ENCODE measurements at places on chromosomes 5 and 9.

GRCh38 chr9:81534138-81534875 lies 155.0 kb downstream of the TLE1 start:
- DNase-seq, result no peak

DNA sequence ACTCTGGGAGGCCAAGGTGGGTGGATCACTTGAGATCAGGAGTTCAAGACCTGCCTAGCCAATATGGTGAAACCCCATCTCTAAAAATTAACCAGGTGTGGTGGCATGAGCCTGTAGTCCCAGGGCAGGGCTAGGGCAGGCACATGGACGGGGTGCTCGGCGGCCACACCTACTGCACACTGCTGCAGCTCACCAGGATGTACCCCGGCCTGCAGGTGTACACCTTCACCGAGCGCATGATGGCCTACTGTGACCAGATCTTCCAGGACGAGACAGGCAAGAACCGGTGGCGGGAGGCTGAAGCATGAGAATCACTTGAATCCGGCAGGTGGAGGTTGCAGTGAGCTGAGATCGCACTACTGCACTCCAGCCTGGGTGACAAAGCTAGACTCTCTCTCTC lies 3.2 kb downstream of the ST6GALNAC4 start:
- DNase-seq, result no peak

- DNase-seq, result no peak
These were observed 374.6 kb downstream of the SPATA31D1 start for GRCh38 chr9:82363198-82363597.

DNA sequence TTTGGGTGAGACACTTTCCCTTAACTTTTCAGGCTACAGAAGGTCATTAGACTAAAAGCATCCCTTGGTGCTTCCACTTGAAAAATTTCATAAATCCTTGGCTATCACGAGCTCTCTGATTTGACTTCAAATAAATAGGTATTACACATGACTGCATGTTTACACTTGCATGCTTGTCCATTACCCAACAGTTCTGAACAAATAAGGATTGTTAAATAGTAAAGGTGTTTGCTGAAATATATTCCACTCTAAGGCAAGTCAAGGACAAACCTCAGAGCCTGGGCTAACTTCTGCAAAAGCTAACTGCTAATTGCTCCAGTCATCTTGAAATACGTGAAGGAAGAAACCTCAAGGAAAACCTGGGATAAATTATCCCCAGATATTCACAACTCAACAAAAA lies 14.5 kb downstream of the FBXW2 start:
- no peak for DNase-seq

- no peak for DNase-seq
These were observed 3.9 kb downstream of the CSNK1G3 start for GRCh38 chr5:123515904-123516303.

- DNase-seq, result no peak
These were observed 119.6 kb downstream of the SEMA6A start for GRCh38 chr5:116455061-116455460.

- no peak for DNase-seq
These were observed 4.0 kb downstream of the TUT7 start for GRCh38 chr9:86350006-86350760.

- peak; percentile 91 for DNase-seq
These were observed 350.4 kb downstream of the PDE4D start for GRCh38 chr5:59542851-59543820.

- no peak for DNase-seq
These were observed at the start of gene PROP1 for GRCh38 chr5:177995691-177996595. TSS of gene PROP1 (minus strand) at chr5:177996242. CDS start at chr5:177995933, 309 bp downstream.

- peak; percentile 69 for DNase-seq
These were observed 251.5 kb upstream of the TNC start for GRCh38 chr9:115369322-115369957.

- no peak for DNase-seq
These were observed 9.6 kb upstream of the GPSM1 start for GRCh38 chr9:136317695-136318094.

GRCh38 chr5:35665096-35665495 lies 47.4 kb downstream of the SPEF2 start:
- no peak for DNase-seq

DNA sequence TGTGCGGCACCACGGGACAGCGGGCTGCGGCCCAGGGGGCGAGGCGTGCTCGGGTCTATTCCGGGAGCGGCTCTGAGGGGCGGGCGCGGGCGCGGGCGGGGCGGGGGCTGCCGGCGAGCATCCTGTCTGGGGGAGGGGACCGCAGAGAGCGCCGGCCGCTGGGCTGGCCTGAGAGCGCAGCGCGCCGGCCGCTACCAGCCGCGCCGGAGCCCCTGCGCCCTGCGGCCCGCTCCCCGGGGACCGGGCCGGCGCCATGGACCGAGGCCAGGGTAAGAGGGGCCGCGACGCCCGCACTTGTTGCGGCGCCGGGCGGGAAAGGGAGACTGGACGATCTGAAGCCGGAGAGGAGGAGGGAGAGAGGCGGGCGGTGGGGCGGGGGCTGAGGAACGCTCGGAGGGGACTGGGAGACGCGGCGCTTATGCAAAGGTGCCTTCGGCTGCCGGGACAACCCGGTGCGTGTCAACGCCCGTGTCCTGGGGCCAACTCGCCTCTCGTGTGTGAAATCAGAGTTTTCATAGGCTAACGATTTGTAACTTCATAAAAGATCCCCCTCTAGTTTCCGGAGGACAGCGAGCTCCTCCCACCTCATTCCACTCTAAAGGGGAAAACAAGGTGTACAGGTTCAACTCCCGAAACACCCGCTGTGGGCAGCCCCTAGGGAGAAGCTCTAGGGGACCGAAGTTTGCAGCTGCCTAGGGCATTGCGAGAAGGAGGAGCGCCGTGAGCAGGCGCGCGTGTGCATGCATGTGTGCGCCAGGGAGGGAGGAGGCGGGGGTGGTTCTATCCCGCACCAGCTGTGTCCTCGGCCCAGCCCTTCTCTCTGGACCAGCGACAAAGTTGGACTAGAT lies at the start of gene AFAP1L1:
AFAP1L1 (plus strand) TSS at position 144 of the 848 bp plus-strand sequence; CDS start at position 254, 110 bp downstream.
- no peak for DNase-seq

GRCh38 chr5:66818935-66819328 lies 222.7 kb downstream of the MAST4 start:
- no peak for DNase-seq

- DNase-seq, result no peak
These were observed 145.5 kb downstream of the SAXO1 start for GRCh38 chr9:18887546-18887945.

GRCh38 chr9:85061969-85062368 lies 392.4 kb downstream of the NTRK2 start:
- no peak for DNase-seq

DNA sequence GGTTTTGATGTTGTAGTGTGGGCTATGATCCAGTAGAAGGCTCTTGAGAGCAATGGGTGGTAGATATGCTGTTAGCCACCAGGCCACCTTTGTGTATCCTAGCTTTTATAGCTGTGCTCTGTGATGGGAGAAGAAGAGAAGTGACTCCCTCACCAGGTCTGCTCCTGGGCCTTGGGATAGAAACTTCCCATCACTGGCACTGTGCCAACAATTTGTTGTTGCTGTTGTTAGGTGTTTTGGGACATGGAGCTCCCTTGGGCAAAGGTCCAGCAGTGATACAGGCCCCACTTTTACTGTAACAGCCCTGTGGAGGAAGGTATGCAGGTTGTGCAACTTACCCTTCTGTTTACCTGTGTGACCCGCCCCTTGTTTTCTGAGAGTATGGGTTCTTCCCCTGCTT lies 570.9 kb upstream of the GRIN3A start:
- DNase-seq, result no peak

- no peak for DNase-seq
These were observed 118.9 kb downstream of the TRIO start for GRCh38 chr5:14261856-14262611.

DNA sequence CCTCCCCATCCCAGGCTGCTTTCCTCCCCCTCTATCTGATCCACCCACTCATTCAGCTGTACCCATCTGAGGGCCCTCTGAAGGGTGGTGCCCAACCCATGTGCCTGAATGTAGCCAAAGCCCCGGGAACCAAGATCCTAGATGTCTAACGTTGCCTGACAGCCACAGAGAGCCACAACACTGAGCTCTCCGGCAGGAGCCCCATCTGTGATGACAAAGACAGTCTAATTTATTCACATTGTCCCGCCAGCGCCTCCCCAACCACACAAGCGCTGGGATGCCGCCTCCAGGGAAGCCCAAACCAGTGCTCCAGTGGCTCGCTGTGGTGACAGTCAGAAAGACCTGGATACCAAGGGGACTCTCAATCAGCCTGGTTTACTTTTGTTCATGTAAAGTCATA lies 8.4 kb downstream of the IGFBPL1 start:
- DNase-seq, result no peak

GRCh38 chr5:143796125-143796524 lies 15.8 kb upstream of the HMHB1 start:
- DNase-seq, result no peak

- DNase-seq, result no peak
These were observed 270.4 kb upstream of the TARS1 start for GRCh38 chr5:33170411-33170810.

GRCh38 chr5:151643388-151643787 lies 43.3 kb downstream of the SPARC start:
- no peak for DNase-seq

GRCh38 chr5:103094737-103095136 lies 25.2 kb downstream of the GIN1 start:
- DNase-seq, result no peak

GRCh38 chr9:2919347-2919746 lies 75.5 kb upstream of the PUM3 start:
- no peak for DNase-seq

All from retinal pigment epithelial cell (primary cell).